T-helper 2 cell (primary cell): ENCODE measurements at places on chromosomes 1 and 21.

- peak; percentile 55 for DNase-seq
Measured at GRCh38 chr1:160997323-160998038, 23.5 kb downstream of the F11R start.

- no peak for DNase-seq
Measured at GRCh38 chr21:31614705-31615104, 44.8 kb upstream of the SOD1 start.

GRCh38 chr1:53270107-53270506, 31.8 kb upstream of the MAGOH start:
- DNase-seq = no peak

DNA sequence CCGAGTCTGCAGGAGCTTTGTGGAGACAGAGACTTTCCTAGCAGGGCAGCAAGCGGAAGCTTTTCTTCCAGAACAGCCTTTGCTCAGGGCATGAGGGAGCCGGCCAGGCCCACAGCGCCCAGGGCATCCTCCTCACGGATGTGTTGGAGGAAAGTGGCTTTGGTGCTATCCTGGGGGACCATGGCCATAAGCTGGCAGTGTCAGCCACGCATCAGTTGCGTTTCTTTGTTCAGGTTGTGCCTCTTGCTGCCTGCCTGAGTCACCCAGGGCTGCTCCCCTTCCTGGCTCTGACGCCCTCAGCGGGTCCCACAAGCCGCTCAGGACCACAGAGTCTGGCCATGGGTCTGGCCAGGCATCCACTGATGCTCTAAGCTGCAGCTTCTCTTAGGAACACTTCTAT, 39.6 kb upstream of the PRSS38 start:
- DNase-seq = no peak

DNA sequence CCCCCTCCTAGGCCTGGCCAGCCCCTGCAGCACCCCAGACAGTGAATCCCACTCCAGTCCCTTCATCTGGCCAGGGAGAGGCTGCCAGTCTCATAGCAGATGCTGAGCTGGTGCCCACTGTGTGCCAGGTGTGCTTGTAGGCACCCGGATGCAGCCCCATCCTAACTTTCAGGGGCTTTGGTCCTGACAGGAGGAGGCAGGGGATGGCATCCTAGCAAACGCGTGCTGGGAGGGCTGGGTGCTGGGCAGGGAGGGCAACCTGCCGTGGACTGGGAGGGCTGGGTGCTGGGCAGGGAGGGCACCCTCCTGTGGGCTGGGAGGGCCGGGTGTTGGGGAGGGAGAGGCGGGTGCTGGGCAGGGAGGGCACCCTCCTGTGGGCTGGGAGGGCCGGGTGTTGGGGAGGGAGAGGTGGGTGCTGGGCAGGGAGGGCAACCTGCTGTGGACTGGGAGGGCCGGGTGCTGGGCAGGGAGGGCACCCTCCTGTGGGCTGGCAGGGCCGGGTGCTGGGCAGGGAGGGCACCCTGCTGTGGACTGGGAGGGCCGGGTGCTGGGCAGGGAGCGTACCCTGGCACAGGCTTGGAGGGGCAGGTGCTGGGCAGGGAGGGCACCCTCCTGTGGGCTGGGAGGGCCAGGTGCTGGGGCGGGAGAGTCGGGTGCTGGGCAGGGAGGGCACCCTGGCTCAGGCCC, 35.3 kb downstream of the SLC19A1 start:
- no peak for DNase-seq

DNA sequence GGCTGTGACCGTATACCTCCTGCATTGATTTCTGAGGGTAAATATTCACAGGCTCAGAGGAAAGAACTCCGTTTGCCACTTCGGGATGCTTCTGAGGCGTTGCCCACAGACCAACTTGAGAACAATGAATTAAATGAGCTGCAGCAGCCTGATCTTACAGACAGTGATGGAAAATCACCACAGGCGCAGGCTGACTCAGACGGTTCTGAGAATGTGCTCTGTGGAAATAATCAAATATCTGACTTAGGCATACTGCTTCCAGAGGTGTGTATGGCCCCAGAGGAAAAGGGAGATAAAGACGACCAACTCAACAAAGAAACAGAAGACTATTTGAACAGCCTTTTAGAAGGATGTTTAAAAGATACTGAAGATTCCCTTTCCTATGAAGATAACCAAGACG, 76.7 kb upstream of the SCCPDH start:
- no peak for DNase-seq

GRCh38 chr1:10724052-10724494, 72.4 kb downstream of the CASZ1 start:
- DNase-seq = no peak

DNA sequence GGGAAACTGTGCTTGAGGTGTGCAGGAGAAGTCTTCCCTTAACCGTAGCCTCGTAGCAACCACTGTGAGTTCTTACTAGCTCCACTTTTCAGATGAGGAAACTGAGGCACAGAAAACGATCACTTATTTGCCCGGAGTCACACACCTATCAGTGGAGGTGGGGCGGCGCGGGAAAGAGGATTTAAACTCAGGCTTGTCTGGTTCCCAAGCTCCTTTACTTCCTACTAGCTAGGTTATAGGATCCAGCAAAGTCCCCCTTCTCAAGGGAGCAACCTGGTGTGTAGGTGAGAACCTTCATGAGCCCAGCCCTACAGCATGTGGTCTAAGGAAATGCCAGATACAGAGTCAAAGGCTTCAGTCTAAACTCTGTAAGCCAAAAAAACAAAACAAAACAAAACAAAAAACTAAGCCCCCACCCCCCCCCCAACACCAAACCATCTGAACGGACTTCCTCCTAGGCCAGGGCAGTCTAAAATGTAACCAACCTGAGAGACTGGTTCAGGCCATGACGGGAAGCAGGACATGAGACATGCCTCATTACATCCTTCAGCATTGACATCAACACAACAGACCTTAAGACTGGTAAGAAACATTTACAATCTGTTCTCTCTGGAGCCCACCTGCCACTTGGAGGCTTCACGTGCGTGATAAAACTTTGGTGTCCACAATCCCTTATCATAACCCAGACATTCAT, 709 bp upstream of the FBXO42 start:
- no peak for DNase-seq

GRCh38 chr1:153483776-153484175, 23.3 kb upstream of the S100A7 start:
- DNase-seq = no peak

GRCh38 chr1:210482945-210483617, 154.4 kb downstream of the HHAT start:
- no peak for DNase-seq
